ENCODE measurements at places on chromosomes 2 and 18.

DNA sequence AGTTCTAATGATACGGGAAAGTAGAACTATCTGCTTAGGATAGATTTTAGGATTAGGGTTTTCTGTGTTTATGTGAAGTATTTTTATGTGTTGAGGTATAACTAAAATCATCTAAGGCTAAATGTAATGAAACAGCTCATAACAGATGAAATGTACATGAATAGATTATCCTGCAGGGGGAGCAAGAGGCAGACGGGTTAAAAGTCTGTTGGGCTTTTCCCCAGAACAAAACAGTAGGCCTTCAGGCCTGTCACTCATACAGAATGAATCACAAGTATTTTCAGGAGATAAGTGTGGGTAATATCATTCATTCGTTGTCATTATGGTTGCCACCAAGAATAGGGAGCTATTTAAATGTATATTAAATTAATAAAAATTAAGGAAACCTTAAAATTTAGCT, 107.9 kb upstream of the IL1R2 start:
- peak; percentile 11 for DNase-seq

- no peak for DNase-seq
These were observed 117.1 kb upstream of the KLHL14 start for GRCh38 chr18:32889615-32890593.

DNA sequence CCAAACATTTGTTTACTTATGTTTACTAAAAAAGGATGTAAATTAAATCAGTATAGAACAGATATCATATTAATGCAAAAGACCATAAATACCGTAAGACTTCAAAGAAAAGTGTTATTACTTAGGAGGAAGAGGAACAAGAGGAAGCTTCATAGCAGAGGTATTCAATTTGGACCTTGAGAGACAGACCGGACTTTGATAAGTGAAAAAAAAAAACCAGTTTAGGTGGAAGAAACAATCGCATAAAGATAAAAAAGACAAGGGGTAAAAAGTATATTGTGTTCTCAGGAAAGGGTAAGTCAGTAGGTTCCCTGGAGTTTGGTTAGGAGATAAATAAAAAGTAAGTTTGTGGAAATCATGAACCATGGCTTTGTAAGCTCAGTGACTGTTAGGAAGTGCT, 17.6 kb downstream of the PELI1 start:
- DNase-seq, result no peak

- DNase-seq, result no peak
These were observed 15.9 kb upstream of the CPS1 start for GRCh38 chr2:210540471-210540870.

DNA sequence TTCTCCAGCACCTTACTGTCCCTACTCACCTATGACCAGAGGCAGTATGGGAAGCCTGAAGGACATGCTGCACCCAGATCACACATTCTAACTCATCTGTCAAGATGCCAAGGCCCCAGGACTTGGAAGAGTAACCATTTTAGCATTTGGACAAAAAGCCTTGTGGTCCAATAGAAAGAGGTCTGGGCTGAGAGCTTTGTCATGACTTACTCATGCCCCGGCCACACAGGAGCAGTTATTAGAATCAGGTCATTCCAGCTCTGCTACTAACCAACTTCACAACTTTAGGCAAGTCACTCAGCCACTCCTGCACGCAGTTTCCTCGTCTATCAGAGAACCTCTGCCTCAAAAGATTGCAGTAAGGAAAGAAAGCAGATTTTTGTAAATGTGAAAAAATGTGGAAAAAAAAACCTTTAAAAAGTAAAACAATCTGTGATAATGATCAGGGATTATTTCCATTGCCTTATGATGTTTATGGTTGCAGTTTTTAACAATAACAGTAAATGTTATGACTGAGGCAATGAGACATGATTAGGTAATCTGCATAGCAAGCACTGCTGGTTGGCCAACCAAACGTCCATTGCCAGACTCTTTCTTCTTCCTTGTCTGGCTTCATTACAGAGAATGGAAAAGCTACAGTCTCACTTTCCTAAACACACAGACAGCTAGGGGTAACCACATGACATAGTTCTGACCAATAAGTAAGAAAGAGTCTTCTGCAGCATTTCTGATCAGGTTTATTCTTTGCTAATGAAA, 255.4 kb upstream of the CHAC2 start:
- no peak for DNase-seq

- no peak for DNase-seq
These were observed 203.5 kb downstream of the CYP26B1 start for GRCh38 chr2:71944183-71944550.

GRCh38 chr2:23602116-23602515, 217.1 kb downstream of the KLHL29 start:
- no peak for DNase-seq

DNA sequence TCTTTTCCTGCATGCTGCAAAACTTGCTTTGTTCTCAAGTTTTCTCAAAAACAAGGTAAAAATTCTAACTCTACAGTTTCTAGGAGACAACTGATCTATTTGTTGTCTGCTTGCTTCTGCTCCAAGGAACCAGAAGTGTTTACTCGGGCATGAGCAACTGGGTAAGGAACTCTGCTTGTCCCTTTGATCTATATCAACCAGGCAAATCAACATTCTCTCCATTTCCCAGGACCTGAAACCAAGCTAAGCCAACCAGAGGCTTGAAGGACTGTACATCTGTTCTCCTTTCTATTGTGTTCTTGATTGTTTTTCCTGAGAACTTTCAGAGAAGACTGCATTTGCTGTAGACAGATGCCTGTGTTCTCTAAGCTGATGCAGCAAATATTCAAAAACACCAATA, 335.0 kb upstream of the KCNH7 start:
- no peak for DNase-seq

- DNase-seq, result no peak
These were observed 19.1 kb downstream of the IL1R2 start for GRCh38 chr2:102010902-102011301.

GRCh38 chr2:142642650-142643049, 234.8 kb upstream of the KYNU start:
- DNase-seq, result no peak

- DNase-seq, result no peak
These were observed 322.3 kb upstream of the SETBP1 start for GRCh38 chr18:44358402-44358801.
